ENCODE measurements at places on chromosomes 7 and 10.

DNA sequence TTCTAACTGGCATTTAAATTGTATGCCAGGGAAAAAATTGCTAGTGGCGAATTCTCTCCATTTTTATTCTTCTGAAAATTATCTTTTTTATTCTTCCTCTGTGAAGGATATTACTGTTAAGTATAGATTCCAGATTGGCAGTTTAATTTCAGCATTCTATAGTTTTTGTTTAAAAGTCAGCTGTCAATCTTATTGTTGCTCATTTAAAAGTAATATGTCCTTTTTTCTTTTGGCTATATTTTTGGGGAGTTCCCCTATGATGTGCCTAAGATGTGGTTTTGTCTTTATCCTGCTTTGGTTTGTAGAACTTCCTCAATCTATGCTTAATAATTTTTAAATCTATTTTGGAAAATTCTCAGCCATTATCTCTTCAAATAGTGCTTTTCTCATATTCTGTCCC, 135.9 kb downstream of the ARHGAP12 start:
- DNase-seq: peak; percentile 50

- no peak for DNase-seq
Observed at GRCh38 chr7:142372727-142373126, 114.9 kb upstream of the PRSS58 start.

GRCh38 chr7:101174322-101174854, 5.7 kb downstream of the NAT16 start:
- DNase-seq: no peak

DNA sequence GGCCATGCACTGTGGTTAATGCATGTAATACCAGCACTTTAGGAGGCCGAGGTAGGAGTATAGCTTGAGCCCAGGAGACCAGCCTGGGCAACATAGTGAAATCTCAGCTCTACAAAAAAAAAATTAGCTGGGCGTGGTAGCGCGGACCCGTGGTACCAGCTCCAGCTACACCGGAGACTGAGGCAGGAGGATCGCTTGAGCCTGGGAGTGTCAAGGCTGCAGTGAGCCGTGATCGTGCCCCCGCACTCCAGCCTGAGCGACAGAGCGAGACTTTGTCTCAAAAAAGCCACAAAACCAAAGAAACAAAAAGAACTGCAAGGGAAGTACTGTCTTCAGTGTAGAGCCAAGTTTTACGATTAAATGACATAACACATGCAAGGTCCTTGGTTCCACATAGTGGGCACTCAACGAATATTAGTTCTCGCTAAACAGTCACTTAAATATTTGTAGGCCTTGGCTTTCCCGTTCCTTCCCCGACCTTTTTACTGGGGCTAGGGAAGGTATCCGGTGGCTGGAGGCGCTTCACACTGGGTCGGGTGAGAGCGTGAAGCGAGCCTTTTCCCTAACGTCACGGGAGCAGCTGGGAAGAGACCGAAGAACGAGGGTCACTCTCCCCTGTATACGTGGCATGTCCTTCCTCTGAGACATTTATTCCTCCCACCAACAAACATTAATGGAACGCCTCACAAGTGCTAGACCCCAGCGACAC, 993 bp upstream of the SND1 start:
- DNase-seq: peak; percentile 32
